ENCODE measurements at places on chromosomes 1 and 21.

DNA sequence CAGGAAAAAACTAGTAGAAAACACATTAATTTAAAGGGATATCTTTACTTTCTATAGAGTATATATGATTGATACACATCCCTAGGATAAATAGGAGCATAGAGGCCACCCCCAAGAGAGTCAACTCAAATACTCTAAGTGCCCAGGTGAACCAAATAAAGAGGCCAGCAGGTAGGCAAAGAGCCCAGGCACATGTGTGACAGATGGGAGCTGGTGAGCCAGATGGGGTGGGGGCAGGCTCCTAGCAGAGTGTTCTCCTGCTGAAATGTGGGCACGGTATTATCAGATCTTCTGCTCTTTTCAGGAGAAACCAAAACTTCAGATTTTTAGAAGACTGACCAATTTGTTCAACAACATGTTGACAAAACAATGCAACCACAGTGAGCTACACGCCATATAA, 333.4 kb upstream of the PKN2 start:
- DNase-seq: no peak

- no peak for DNase-seq
These were observed 85.4 kb downstream of the PIGK start for GRCh38 chr1:77133731-77134358.

DNA sequence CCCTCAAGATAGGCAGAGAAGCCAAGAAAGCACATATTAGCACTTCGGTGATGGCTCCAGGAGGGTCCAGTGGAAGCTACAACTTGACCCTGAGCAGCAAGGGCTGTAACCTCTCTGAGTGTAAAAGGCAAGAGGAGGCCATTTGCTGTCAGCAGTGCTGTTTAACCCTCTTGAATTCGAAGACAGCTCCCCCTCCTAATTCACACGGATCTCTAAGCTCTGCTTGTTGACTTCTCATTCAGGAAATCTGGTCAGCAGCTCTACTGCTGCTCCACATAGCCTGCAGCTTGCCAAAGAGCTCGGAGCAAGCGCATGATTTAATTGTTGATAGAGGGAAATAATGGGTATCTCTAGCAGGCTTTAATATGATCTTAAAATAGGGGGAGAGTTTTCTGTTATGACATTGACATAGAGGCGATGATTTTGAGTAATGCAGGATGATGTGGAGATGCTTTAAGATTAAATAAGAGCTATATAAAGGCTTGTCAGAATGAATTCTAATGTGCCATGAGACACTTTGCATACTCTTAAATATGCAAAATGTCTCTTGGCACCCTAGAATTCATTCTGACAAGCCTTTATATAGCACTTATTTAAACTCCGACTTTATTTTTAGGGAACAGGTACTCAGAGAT, 79.4 kb upstream of the USH2A start:
- DNase-seq: no peak

DNA sequence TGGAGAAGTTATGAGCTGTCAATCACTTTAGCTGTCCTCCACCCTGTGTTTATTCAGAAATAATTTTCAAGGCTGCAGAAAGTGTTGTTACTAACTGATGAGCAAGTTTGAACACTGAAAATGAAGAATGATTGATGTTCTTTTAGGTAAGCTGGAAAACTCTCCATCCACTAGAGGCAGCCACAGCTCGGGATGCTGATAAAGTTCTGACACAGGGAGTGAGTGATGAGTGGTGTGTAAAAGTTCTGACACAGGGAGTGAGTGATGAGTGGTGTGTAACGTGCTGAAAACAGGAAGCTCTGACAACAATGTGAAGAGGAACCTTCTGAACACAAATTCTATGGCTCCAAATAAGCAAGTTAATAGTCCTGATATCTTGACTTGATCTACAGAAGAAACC, 197.5 kb upstream of the PTBP2 start:
- no peak for DNase-seq

GRCh38 chr1:31208361-31208945, 31.2 kb downstream of the NKAIN1 start:
- no peak for DNase-seq

GRCh38 chr1:205680073-205680851, at the start of gene SLC45A3:
Gene SLC45A3, minus strand, starts transcription at chr1:205680509. Its CDS starts 15,853 bp downstream, at chr1:205664656.
- DNase-seq: no peak

DNA sequence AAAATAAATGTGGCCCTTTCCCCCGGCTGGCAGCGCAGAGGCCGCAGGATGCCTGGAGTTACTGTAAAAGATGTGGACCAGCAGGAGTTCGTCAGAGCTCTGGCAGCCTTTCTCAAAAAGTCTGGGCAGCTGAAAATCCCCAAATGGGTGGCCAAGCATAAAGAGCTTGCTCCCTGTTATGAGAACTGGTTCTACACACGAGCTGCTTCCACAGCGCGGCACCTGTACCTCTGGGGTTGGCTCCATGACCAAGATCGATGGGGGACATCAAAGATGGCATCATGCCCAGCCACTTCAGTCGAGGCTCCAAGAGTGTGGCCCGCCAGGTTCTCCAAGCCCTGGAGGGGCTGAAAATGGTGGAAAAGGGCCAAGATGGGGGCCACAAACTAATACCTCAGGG, 95.9 kb downstream of the LRIG2 start:
- no peak for DNase-seq

DNA sequence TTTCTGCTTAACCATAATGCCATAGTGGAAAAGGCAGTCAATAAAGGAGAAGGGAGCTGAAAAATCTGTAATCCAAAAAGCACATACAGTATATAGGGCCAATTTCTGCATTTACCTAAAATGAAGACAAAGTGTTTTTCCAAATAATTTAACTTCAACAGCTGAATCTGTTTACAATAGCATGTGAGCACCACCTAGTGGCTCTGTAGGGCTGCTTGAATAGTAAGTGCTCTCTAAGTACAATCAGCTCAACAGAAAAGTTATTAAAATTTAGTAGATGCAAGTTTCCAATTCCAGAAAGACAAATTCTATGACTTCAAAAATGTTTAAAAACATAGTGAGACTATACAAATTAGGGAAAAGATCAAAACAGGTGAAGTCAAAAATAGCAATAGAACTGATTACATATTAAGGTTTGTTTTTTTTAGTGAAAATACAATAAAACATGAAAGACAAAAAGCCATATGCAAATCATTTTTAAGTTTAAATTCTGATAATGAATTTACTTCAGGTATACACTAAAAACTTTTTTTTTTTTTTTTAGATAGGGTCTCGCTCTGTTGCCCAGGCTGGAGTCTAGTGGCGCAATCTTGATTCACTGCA, 220.0 kb downstream of the SETD4 start:
- DNase-seq: peak; percentile 7

DNA sequence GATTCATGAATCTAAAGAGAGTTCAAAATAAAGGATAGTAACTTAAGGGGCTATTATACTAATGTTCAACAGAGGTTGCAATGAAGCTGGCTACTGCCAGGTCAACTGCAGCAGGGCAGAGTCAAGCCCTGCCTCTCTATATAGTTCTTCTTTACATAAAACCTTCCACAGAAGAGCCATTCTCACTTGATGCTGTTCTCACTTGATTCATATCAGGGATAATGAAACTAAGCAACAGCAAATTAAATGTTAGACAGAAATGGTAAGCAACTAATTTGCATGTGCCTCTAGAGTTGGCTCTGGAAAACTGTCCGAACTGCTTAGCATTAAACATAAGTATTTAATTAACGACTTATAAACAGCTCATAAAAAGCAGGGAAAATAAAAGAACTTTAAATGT, 17.4 kb downstream of the CCSAP start:
- DNase-seq: no peak

GRCh38 chr1:221331273-221332183, 410.4 kb downstream of the DUSP10 start:
- DNase-seq: no peak

GRCh38 chr1:48181669-48182367, 40.7 kb upstream of the SLC5A9 start:
- no peak for DNase-seq

DNA sequence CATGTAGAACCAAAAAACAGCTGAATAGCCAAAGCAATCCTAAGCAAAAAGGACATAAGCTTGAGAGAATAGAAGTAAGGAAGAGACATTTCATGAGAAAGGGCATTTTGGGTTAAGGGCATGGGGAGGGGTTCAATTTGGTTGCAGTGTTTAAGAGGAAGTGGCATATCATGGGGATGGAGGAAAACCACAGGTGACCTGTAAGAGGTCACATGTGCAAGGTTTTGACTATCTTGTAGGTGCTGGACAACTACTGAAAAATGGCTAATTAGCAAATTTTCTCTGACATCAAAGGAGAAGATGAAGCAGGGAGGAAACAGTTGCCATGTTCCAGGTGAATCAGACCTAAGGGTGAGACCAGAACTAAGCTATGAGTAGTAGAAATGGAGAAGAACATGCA, 31.3 kb upstream of the ROR1 start:
- no peak for DNase-seq

GRCh38 chr1:1946540-1946939, 27.5 kb upstream of the TMEM52 start:
- no peak for DNase-seq

GRCh38 chr1:15992582-15993500, 11.2 kb upstream of the SRARP start:
- no peak for DNase-seq

GRCh38 chr1:153631047-153632022, 2.5 kb upstream of the CHTOP start:
- no peak for DNase-seq

DNA sequence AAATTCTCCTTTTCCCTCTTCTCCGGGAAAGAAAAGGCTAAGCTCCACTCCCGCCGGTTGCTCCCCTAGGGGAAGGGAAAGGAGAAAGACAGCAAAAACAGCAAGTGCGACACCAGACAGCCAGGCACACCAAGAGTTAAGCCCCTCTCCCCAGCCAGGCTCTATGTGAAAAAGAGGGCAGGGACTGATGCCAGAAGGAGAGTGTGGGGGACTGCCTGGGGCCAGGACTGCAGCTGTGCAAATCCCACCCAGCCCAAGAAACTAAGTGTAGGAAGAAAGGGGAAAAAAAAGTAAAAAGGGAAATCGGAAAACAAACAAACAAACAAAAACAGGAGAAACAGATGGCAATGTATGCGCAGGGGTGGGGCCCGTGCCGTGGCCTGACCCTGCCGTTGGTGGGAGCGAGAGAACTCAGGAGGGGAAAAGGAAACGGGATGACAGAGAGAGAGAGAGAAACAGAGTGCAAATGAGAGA, 27.7 kb upstream of the FMO1 start:
- DNase-seq: no peak

GRCh38 chr1:240876071-240876470, 264.1 kb upstream of the GREM2 start:
- DNase-seq: no peak

- no peak for DNase-seq
These were observed 36.6 kb upstream of the SSX2IP start for GRCh38 chr1:84726593-84727499.

DNA sequence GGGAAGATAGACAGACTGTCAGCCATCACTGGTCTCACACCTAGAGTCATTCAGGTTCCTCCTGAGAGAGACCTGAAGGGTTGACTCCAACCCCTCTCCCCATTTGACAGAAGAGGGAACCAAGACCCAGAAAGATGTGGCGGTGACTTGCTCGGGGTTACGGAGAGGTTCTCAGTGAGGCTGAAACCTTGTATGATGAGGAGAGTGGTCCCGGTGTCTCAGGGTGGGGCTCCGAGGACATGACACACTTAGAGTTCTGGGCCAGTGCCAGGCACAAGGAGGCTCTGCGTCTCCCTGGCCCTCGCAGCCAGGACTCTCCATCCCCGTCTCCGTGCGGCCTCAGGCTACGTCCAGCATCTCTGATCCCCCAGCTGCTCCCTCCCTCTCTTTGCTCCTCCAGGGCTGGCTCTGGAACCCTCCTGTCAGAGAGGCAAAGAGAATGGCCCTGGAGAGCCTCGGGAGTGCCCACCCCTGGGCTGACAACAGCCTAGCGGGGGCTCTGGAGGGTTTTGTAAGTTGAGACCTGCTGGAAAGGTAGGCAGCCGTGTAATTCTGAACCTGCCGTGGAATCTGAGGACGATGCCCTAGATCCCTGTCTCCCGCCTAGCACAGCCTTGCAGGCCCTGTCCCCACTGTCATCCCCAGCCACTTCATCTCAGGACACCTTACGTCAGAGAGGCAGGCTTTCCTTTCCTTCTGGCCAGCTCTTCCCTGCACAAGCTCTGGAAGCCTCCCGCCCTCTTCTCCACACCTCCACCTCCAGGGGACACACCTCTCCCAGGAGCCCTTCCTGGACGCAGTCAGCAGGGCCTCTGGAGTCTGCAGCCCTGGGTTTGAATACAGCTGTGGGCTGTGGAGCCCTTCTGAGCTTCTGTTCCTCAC, 4.1 kb downstream of the EFHD2 start:
- DNase-seq: no peak

DNA sequence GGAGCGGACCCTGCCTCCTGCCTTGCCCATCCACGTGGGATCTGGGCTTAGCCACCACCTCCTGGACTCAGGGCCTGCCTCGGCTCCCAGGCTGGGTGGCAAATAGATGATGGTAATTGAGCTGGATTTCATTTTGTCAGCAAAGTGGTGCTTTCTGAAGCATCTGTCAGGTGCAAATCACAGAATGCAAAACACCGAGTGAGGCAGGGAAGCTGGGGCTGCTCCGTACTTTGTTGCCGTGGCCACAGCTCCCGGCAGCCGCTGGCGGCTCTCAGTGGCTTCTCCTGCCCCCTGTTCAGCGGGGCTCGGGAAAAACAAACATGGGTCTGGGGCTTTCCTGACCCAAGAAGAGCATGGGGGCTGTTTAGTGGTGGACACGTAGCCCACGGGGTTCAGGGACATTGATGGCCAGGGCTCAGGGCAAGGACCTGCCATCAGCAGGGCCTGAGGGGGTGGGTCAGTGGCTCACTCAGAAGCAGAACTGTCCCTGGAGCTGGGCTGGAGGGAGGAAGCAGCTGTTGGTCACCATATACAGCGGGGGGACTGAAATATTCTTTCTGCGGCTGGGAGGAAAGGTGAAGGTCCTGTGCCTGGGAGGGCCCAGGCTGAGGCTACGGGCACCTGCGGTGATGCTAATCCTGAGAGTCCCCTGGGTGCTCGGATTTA, 130.0 kb upstream of the VAMP3 start:
- no peak for DNase-seq

DNA sequence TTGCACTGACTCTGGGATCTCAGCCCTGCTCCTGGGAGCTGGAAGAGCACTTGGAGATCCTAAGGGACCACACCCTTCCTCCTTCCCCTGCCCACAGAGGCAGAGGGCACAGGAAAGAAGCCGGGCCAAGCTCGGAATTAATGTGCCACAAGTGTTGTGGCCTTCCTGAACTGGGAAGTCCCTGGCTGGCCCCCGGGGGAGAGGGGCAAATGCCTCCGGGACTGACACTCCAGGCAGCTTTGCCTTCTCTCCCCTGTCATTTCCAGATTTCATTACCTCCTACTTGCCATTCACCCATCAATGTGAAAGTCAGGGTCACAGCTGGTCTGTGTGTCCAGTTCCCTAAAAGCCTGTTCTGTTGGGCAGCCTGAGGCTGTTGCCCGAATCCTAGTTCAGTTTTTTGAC, 21.7 kb downstream of the SESN2 start:
- no peak for DNase-seq
